Muscle of back (tissue), 13 donors: ENCODE measurements at places on chromosomes 13 and 19. TPM values are rescaled to one million over a fixed set of nuclear protein-coding genes. Genes with fewer than 3 reads are reported as not detected.

The IRF3 gene
- polyA plus RNA-seq, result 25.2 TPM

GRCh38 chr19:14347999-14348889, 33.0 kb upstream of the ADGRE5 start:
- peak; percentile 41 for DNase-seq

DNA sequence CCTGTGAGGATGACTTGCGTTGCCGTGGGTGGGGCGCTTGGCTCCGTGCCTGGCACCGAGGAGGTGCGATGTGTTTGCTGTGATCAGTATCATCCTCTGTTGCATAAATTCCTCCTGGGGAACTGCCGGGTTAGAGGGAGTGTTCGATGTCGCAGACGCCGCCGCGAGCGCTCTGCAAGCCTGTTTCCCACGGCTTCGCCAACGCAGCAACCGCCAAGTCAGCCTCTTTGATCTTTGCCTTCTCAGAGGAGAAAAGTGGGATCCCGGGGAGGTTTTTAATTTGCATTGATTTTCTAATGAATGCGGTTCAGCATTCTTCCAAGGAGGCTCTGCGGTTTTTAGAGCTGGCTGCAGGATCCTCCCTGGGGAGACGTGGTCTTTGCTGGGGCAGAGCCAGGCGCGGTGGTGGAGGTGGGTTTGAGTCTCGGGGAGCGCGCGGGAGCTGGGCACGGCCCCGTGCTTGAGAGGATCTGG, 7.6 kb downstream of the GPR32 start:
- no peak for DNase-seq

The PRODH2 gene
- polyA plus RNA-seq, result not detected

- DNase-seq, result no peak
These were observed 3.7 kb downstream of the BRSK1 start for GRCh38 chr19:55287361-55288079.

GRCh38 chr13:99737481-99738245, 233.9 kb downstream of the ZIC5 start:
- no peak for DNase-seq

DNA sequence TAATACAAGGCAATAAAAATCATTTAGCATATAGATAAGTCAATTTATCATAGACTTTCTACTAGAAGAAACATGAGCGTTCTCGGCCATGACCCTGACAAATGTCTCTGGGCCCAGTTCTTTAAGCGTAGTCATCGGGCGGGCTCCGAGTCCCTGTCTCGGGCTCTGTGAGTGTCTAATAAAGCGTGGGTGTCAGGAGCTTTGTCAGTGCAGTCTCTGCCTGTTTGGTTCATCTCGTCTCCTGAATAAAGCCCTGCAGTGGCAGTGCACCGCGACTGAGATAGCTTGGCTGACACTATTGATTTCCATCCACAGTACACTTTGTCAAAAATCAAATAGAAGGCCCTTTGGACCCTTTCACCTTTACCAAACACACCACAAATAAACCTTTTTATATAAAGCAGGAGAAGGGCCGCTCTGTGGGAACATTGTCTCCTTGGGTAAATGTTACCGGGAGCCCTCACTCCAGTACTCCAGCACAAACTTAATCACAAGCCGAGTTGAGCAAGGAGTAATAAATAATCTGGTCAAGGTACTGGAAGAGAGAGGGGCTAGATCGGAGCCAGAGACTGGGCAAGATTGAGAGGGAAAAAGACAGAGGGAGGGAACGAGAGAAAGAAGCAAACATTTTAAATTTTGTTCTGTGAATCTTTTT, 368.2 kb upstream of the TSHZ3 start:
- DNase-seq, result no peak

DNA sequence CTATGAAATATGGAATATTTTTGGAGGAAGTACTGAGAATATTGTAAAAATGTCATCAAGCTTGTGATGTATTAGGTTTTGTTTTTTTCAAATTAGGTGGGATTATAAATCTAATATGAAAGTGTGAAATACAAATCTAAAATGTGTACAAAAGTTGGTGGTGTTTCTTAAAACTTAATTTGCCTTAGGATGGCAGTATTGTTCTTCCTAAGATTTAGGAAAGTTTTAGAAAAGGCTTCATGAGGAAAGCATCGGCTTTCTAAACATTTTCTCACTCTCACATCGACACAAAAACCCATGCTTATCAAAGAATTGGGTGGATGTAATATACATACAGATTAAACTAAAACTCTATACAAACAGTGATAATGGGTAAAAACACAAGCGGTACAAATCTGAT, 972.0 kb upstream of the PCDH20 start:
- peak; percentile 14 for DNase-seq

DNA sequence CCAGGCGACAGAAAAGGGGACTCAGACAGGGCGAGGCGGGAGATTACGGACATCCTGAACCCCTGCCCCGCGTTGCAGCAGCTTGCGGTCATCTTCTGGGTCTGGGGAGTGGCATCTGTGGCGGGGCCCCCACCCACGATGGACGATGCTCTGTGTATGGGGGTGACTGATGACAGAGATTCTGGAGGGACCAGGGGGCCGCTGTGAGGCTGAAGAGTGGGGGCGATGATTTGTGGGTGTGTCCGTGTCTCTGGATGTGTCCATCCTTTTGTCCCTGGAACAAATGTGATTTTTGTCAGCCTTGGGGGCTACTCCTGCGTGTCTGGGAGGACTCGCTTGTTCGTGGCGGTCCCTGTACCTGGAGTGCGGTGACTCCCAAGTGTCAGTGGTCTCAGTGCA, 17.7 kb downstream of the ZNF77 start:
- no peak for DNase-seq
